Right renal pelvis (tissue), 4 donors: ENCODE measurements at places on chromosomes 5 and 9. TPM values are rescaled to one million over a fixed set of nuclear protein-coding genes. Genes with fewer than 3 reads are reported as not detected.

DNA sequence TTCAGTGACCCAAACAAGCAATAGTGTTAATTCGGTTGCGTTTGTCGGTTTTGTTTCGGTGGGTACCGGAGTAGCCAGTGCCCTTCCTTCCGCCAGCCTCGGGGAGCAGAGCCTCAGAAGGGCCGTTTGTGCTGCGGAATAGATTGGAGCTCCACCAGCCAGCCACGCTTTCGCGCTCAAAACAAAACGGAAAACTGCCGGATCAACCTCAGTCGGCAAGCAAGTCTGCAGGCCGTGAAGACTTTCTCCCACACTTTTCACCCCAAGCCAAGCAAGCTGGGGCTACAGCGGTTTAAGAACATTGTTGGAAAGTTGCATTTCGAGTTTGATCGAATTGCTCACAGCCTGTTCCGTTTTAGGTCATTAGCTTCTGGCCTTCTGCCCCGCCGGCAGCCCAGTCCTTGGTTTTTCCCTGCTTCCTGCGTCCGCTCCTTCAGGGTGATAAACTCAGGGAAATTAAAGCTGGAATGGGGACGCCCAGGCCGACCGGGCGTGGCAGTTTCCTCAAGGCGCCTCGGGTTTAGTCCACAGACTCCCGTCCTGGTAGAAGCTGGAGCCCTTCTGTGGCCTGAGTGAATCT, 803 bp upstream of the CCNO start:
- DNase-seq = no peak

GRCh38 chr5:130279386-130279785, 375.1 kb downstream of the CHSY3 start:
- DNase-seq = no peak

- DNase-seq = no peak
Measured at GRCh38 chr5:43171926-43172325, 20.1 kb upstream of the NIM1K start.

DNA sequence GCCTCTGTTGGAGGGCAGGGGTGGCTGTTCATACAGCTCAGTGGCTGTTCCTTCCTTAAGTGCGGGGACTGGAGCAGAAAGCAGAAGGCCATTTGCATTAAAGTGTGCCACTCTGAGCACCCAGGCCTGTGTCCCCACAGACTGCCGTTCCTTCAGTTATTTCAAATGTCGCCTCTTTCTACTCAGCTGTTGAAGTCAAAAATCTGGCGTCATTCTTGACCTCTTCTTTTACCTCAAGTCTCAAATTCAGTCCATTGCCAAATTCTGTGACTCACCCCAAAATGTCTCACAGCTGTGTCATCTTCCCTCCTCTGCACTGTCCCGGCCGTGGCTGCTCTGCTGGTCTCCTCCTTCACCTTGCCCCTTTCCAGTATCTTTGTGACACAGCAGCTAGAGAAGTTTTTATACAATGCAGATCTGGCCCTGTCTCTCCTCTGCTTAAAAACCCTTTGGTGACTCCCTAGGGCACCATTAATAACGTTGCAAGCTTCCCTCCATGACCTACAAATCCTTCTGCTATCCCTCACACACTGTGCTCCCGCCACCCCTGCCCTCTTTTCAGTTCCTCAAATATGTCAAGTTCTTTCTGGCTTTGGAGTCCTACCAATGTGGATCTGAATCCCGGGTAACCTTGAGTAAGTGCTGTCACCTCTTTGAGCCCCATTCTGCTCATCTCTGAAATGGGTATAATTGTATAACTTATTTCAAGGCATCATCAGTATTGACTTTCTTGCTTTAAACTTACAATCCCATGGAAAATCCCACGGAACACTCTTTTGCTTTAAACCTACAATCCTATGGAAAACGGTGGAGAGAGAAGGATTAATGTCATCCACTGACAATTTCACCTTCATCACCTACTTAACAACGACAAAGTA, 98.3 kb upstream of the BOD1 start:
- no peak for DNase-seq

DNA sequence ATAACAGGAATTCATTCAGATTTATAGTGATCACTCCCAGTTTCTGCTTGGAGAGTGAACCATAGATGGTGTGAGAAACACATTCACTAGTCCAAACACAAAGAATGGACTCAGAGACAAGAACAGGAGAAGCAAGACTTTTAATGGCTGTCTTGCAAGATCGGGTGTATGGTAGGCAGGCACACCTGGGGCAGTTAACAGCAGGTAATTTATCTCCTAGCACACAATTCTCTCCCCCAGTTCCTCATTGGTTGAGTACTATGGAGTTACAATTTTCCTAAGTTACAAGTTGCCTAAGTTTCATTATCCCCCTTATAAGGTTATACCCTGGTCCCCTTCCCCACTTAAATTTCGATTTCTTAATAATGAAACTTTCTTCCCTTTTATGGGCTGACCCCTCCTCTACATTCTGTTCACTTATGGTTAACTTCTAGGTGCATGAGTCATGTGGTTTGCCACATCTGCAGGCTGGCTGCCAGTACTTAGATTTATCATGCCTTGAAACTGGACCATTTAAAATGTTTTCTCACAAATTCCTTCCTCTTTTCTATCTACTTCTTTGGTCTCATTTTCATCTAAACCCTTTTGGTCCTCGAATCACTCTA, 623.3 kb downstream of the HINT1 start:
- DNase-seq = no peak

DNA sequence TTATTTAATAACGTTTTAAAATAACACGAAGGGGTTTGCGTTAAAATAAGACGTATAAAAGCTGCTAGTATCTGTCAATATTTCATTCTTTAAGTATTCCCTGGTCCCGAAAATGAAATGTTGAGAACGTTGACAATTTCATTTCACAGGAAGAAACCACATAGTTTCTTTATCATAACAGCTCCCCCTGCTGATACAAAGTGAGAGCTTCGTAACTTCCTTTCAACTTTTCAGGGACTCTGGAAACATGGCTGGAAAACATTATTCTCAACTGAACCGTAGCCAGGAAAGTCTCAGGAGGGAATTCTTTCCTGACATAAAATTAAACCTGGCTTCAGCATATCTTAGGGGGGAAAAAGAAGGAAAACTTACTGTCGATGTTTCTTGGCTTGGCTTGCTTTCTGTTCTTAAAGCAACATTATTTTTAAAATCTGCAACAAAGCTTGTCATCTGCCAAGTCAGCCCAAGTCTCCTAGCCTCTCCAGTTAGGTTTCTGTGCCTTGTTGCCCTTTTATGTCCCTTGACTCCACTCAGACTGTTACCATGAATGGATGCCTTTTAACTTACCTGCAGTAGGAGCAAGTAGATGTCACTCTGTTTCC, 122.9 kb upstream of the DAB2 start:
- DNase-seq = peak; percentile 70

DNA sequence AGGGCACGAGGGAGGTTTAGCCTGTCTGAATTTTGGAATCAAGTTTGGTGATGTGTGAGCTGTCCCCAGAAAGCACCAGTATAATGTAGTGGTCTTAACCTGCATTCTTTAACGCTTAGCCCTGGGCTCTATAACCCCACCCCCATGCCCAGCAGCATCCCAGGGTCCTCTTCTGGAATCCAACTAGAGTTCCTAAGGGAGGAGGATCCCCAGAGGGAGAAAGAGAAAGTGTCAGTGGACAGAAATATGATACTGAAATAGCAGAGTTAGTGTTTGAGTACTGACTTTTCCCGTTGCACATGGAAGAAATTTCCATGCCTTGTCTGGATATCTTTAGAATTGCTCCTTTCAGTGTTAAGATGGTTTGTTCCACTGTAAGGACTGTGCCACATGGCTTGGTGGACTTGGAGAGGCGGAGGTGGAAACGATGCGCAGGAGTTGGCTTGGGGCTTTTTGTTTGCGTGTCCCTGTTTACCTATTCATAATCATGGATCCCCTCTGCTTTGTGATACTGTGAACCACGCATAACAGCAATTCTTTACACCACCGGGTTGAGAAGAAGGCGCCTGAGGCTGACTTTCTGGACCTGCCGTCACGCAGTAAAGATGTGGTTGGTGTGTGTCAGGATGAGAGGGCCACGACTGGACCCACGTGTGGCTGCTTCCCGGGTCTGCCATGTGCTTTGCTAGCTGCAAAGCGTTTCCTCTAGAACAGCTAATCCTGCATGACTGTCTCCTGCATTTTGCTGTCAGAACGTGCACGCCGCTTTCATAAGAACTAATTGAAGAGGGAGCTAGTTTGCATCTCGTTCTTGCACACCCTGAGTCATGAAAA, 142.3 kb downstream of the SMARCA2 start:
- DNase-seq = no peak

DNA sequence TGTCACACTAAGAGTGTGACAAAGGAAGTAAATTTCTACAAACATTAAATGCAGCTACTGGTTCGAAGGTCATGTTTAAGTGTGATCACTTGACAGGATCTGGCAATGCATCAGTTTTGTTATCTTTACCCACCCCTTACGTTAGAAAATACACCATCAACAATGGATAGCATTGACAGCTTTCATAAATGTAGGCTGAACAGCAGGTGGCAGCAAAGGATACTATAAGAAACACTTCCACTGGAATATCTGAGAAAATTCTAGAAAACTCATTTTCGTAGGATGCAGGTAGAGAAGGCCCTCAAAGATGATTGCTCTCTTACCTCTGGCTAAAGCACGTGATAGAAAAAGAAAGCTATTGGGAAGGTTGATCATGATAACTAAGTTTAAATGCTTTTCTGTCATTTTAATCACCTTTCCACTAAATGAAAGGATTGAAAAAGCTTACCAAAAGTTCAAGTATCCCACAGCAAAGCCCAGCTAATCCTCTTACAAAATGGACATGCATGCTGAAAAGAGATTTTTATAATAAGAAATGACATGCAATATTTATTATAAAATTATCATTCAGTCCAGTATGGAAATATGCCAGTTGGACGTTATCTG, 292.5 kb downstream of the PARP8 start:
- DNase-seq = no peak

DNA sequence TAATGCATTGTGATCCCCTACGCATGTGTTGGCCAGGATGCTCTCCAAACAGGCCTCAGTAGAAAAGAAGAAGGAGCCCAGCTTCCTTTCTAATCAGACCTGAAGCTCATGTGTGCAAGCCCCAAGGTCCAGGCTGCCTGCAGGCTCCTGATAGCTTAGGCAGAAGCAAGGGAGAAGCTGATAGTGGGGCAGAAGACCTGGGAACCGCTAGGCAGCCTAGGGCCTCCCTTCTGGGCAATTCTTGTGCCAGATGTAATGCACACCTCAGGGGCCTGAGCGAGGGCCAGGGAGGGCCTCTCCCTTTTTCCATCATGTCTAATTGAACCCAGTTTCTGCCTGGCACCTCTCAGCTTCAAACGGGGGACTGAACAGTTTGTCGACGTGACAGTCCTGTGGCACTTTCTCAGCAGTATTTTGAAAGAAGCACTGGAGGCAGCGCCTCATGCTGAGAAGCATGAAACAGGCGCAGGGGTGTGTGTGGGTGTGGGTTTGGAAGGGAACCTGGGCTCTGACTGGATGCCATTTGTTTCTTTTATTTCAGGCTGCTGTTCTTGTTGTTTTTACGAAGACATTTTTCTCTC, 212.8 kb downstream of the PIK3R1 start:
- no peak for DNase-seq

DNA sequence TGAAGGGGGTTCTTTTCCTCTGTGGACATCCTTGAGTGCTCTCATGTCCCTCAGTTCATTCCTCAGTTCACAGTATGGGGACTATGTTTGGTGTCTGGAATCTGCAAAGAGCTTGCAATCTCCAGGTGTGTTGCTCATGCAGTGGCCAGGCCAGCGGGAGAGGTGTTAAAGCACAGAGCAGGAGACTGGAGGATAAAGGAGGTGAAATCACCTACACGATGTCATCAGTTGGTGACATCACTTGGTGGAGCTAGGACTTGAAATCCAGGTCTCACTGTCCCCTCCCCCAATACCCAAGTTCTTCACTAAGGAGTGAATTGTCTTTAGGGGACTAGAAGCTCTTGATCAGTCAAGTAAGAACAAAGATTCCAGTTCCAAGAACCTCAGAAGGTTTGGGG, 197.3 kb upstream of the ZNF618 start:
- no peak for DNase-seq

GRCh38 chr5:14321936-14322335, 178.8 kb downstream of the TRIO start:
- DNase-seq = no peak

DNA sequence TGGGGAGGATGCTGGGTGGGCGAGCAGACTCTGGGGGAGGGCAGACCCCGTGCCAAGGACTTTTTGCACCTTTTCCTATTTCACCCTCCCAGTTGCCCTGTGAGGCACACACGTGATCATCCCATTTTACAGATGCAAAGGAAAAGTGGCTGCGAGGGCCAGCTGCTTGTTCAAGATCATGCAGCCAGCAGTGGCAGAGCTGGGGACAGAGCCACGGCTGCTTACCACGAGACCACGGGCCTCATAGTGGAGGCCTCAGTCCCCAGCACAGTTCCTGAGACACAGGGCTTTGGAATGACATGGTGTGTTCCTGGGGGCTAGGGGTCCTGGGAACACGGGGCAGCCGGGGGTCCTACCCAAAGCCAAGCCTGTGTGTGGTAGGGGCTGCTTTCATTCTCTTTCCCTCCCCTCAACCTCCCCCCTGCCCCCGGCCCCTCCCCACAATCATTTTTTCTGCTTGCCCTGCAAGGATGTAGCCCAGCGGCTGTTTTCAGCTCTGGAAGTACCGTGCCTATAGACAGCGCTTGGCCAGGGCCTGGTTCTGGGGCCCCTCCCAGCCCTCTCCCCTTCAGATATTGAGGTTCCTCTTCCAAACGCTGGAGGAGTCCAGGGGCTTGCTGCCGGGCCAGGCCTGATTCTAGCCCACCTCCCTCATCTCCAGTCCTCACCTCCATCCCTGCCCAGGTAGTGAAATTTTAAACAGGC, 58.5 kb upstream of the IER5L start:
- no peak for DNase-seq

- DNase-seq = no peak
Measured at GRCh38 chr9:35464141-35465025, 25.5 kb upstream of the RUSC2 start.

GRCh38 chr9:134024214-134024792, 978 bp upstream of the BRD3OS start:
- no peak for DNase-seq

GRCh38 chr5:73946919-73947602, 321.1 kb downstream of the ARHGEF28 start:
- no peak for DNase-seq

GRCh38 chr9:3708751-3709150, 182.9 kb upstream of the RFX3 start:
- DNase-seq = peak; percentile 39

GRCh38 chr5:154078272-154078671, 39.5 kb downstream of the MFAP3 start:
- DNase-seq = no peak

GRCh38 chr5:81980598-81981260, 8.9 kb downstream of the ATG10 start:
- no peak for DNase-seq

- DNase-seq = no peak
Measured at GRCh38 chr5:176166427-176166826, 71.8 kb upstream of the SIMC1 start.

GRCh38 chr5:53318303-53318702, 162.1 kb upstream of the FST start:
- no peak for DNase-seq

GRCh38 chr5:15570491-15570890, 70.5 kb downstream of the FBXL7 start:
- DNase-seq = no peak

FOXI1 gene
- polyA plus RNA-seq = 5.6 TPM

FGD3 gene
- polyA plus RNA-seq = 8.0 TPM

ZNF658 gene
- 14.8 TPM for polyA plus RNA-seq

SHISAL2B gene
- polyA plus RNA-seq = not detected

FYB1 gene
- polyA plus RNA-seq = 4.2 TPM

SLC36A2 gene
- polyA plus RNA-seq = 8.8 TPM

PCDHB11 gene
- polyA plus RNA-seq = 6.3 TPM

ENHO gene
- polyA plus RNA-seq = 2.8 TPM

HNRNPK gene
- polyA plus RNA-seq = 1,034 TPM
